ENCODE measurements at places on chromosomes 1 and 21.

DNA sequence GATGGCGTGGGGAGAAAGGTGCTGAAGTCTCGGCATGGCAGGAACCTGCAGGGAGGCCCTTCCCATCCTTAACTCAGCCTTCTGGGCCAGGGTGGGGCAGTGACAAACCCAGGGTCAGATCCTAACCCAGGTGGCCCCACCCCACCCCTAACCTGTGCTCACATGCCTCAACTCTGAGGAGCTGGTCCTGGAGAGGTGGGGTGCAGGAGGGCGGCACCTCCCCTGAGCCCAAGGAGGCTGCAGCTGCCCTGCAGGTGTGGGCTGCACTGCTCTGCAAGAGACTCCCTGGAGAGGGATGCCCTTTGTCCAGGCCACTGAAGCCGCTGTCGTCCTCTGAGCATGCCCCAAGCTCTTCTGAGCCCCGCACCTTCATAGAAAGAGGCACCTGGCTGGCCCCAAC, 15.2 kb upstream of the ADAMTSL4 start:
- DNase-seq, result no peak

DNA sequence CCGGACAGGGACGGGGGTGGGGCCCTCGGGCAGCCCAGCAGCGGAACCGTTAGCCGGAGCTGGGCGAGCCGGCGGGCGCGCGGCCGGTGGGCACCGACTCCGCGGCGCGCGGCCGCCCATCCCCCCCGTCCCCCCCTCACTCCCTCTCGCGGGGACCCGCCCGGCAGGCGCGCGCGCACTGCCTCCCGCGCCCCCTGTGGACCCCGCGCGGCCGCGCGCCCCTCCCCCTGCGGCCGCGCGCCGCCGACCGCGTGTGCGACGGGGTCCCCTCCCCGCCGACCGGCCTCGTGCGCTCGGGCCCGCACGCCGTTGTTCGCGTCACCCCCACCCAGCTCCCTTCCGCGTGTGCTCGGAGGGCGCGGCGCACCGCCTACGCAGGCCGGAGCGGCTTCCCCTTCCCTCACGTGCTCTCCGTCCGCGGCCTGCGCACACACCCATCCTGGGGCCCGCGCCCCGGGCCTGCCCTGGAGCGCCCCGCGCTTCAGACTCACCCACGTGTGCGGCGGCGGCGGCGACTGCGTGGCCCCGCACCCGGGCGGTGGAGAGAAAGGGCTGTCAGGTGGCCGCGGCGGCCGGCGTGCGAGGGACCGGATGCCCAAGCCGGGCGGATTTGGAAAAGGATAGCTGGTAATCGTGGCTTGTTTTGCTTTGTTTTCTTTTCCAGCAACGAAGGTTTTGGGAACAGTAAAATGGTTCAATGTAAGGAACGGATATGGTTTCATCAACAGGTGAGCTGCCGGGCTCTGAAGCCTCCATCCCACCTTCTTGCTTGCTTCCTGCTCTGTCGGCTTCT, 717 bp downstream of the YBX1 start:
- peak; percentile 50 for DNase-seq

- DNase-seq, result no peak
These were observed 2.0 kb downstream of the CAPN9 start for GRCh38 chr1:230749150-230749549.

DNA sequence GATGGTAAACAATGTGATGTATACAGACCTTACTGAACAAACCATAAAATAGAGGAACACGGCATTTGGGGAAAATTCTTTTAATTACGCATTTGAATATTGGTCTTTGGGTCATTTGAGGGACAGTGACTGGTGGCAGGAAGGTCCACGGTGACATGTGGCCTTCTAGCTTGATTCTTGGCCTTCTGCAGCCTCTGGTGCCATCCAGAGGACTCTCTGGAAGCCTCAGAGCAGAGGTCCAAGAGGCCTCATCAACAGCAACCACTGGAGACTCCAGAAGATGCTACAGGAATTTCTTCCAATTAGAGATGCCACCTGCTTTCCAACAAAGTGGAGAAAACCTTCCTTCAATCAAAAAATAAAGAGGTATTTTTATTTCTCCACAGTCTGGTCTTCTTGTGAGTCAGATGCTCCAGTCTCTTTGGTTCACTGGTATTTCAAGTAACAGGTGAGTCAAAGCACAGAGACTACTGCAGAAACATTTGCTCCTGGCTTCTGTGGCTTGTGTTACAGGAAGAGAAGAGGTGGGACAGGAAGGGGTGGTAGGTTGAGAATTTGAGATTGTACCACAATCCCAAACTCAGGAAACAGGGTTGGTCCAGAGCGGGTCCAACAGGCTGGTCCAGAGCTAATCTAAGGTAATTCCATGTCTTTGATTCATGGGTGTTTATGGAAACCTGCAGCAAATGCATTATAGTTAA, 2.7 kb upstream of the F5 start:
- DNase-seq, result no peak

GRCh38 chr1:71184410-71184809, 103.6 kb upstream of the ZRANB2 start:
- no peak for DNase-seq

DNA sequence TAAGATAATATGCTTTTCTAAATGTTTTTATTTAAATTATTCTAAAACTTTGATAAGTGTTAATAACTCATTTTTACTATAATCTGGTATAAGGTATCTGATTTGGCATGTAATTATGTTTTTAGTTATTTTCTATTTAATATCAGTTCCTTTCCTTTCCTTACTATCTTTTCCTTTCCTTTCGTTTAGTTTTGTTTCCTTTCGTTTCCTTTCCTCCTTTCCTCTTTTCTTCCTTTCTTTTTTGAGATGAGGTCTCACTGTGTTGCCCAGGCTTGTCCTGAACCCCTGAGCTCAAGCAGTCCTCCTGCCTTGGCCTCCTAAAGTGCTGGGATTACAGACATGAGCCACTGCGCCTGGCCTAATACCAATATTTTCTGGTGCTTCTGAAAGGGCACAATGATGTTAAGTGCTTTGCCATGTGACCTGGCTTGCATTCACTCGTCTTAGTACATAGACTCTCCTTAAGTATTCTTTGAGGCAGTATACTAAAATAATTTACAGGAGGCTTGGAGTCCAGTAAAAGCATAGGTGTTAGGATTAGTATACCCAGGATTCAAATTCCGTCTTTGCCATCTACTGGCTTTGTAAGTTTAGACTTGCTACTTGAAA, 18.7 kb downstream of the MIER1 start:
- no peak for DNase-seq

- no peak for DNase-seq
These were observed 2.9 kb downstream of the CD164L2 start for GRCh38 chr1:27380224-27380623.

DNA sequence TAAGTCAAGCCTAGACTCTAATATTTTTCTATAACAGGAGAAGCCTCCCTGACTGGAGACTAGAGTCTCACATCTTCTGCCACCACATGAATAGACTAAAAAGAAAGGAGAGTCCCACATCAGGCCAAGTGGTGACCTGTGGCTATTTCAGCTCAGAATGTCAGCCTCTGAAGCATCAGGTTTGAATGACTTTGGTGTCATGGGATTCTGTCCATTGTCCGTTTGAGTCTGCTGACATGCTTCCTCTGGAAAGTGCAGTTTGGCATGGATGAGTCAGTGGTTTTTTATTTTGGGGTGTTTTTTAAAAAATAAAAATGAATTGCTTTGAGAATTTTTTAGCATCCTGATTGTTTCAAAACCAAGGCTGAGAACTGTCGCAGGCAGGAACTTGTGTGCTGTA, 19.5 kb downstream of the DYRK3 start:
- no peak for DNase-seq

DNA sequence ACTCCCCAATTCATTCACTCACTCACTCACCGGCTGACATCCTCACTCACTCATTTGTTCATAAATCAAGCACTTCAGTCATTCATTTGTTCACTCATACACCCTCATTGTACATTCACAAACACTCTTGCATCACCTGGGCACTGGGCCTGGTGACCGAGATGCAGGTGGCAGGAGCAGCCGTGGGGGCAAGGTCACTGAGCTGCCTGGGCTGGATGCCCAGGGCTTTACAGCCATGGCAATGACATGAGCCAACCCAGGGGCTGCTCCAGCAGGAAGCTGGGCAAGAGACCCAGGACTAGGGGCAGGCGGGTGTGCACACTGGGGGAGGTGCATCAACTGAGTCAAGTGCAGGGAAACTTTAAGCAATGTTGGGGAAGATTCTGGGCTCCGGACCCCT, 113.6 kb upstream of the IGSF21 start:
- DNase-seq, result no peak

GRCh38 chr1:226660410-226661182, 78.5 kb downstream of the ITPKB start:
- no peak for DNase-seq

GRCh38 chr1:206513312-206514111, 6.2 kb downstream of the RASSF5 start:
- DNase-seq, result peak; percentile 90

GRCh38 chr1:168312718-168313604, 32.3 kb downstream of the TBX19 start:
- no peak for DNase-seq

- no peak for DNase-seq
These were observed 243.7 kb upstream of the SNX7 start for GRCh38 chr1:98417820-98418219.

DNA sequence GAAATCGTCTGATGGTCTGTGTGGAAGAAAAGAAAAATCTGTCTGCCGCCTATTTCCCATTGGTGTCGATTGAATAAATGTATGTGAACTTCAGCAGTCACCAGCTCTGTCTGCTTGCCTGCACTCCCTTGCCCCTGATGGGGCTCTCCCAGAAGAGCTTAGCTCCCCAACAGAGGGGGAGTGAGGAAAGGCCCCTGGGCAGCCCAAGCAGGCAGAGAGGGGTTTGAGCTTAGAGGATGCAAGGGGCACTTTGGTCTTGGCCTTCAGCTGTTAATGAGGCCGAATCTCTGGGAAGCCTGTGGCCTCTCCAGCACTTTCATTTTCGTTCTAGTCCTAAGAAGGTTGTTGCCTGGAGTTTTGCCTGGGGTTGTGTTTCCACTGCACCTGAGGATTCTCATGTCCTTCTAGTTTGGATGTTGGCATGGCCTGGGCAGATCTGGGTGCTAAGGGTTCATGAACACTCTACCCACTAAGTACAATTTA, 2.8 kb downstream of the FOXD2 start:
- DNase-seq, result no peak

GRCh38 chr1:154865442-154866256, 4.4 kb downstream of the KCNN3 start:
- DNase-seq, result no peak

DNA sequence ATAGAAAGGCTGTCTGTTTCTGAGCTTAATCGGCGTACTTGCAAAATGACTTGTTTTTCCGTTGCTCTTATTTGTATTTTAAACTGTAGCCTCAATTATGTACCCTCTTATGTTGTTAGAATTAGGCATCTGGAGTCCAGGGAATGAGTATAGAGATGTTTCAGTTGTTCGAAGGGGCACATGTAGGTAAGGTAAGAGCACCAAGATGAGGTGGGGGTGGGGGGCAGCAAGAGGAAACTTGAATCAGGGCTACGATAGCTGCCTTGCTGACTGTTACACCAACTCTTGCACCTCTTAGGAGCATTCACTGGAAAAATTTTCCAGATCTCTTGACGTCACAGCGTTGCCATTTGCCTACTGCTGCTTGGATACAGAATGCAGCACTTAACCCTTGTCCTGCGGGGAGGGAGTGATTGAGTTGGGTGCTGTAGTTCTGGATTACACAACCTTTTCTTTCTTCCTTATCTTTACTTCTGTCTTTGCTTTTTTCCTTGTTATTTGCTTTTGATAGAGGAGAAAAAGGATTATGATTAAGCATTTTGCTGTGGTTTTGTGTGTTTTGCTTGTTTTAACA, 3.2 kb downstream of the ATP1B1 start:
- peak; percentile 53 for DNase-seq

GRCh38 chr1:28195780-28196179, 19.3 kb upstream of the PTAFR start:
- no peak for DNase-seq

- DNase-seq, result no peak
These were observed 2.2 kb downstream of the PAQR6 start for GRCh38 chr1:156245451-156246232.

DNA sequence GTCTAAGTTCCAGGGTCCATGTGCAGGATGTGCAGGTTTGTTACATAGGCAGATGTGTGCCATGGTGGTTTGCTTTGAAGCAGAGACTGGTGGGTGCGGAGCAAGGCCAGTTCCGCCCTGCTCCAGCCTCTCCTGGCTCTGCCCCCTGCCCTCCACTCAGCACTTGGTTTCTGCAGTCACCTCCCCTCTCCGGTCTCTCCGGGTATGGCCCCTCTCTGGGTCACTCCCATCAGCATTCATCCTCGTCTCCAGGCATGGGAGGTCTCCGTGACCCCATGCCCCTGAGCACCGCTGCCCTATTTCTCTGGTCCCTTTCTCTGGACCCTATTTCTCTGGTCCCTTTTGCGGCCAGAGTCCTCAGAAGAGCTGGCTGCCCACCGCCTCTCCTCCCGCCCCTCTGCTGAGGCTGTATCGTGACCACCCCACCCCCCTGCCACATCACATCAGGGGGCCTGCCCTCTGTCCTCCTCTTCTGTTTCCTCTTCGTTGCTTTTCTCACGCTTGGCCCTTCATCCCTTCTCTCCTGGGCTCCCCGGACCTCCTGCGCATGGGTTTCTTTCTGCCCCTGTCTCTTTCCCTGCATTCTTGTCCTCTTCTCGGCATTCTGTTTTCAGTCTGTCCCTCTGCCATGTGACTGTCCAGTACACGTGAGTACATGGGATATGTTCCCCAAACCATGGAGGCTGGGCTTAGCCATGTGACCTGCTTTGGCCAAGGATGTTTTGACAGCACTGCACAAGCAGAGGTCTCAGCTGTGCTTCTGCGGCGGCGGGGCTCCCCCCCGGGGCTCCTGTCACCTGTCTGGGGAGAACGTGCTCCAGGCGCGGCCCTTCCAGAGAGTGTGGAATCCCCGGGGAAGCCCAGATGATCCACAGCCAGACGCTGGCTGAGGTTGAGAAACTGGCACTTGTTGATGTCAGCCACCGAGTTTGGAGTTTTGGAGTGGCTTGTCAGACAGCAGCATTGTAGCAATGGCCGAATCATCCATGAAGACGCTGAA, 54.4 kb upstream of the C1orf174 start:
- no peak for DNase-seq

GRCh38 chr1:114339379-114339778, 171.6 kb downstream of the TRIM33 start:
- no peak for DNase-seq

DNA sequence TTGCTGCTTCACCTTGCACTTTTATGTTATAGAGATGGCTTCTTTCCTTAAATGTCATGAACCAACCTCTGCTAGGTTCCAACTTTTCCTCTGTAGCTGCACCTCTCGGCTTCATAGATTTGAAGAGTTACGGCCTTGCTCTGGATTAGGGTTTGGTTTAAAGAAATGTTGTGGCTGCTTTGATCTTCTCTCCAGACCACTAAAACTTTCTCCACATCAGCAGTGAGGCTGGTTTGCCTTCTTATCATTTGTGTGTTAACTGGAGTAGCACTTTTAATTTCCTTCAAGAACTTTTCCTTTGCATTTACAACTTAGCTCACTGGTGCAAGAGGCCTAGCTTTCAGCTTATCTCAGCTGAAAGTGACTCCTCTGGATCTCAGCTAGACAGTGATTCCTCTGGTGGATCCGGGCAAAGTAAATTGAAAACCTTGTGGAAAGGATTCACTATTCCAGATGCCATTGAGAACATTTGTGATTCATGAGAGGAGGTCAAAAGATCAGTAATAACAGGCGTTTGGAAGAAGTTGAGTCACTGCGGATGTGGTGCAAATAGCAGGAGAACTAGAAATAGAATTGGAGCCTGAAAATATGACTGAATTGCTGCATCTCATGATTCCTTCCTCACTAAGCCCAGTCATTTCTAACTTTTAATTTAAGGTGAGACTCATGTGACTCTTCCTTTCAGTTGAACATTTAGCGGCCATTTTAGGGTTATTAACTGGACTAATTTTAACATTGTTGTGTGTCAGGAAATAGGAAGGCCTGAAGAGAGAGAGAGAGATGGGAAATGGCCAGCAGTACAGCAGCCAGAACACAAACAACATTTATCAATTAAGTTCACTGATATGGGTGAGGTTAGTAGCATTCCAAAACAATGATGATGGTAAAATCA, 16.2 kb upstream of the RGS1 start:
- DNase-seq, result peak; percentile 98
